Stimulated activated CD4-positive, alpha-beta T cell treated with anti-CD3 and anti-CD28 coated beads, TNF-alpha, amount 100 ng/mL, for 48 hours (primary cell): ENCODE measurements at places on chromosomes 4 and X.

GRCh38 chrX:39551762-39552161 lies 546.0 kb downstream of the BCOR start:
- DNase-seq, result no peak

DNA sequence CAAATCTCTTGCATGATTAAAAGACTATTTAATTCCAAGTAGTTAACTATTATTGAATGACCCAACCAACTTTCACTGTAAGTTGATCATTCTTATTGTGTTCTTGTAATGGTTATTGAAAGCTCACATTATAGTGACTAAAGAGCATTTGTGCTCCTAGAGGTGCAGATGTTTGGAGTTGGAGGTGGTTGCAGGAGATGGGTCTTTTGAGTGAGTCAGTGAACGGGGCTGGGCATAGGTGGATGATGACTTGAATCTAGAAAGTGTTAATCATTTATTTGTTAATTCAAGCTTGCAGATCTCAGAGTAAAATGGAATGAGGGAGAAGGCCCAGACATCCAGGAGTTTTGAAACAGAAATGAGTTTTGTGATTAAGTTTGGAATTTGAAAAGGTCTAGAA lies 13.7 kb downstream of the NWD2 start:
- DNase-seq, result no peak

- DNase-seq, result no peak
These were observed 34.4 kb upstream of the ARHGEF6 start for GRCh38 chrX:136814847-136815750.

GRCh38 chrX:118652717-118653116 lies 74.7 kb upstream of the IL13RA1 start:
- DNase-seq, result no peak

DNA sequence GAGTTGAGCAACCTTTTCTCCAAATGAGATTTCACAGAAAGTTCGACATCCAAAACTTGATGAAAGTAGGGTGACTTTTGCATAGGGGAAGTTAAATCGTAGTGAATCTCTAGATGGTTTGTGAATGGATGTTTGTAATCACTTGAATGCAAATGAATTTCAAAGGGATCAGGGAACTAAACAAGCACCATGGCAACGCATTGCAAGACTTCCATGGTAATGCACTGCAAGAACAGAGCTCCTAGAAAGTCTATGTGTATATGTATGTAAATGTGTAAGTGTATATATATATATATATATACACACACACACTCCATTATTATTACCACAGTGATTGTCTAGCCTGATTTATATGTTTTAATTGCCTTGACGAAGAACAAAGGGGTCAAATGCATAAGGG lies 27.3 kb downstream of the INTS6L start:
- DNase-seq, result no peak

- DNase-seq, result no peak
These were observed 52.8 kb upstream of the STK26 start for GRCh38 chrX:131970347-131970746.

GRCh38 chr4:7147261-7147660 lies 45.1 kb upstream of the SORCS2 start:
- no peak for DNase-seq

GRCh38 chr4:116668190-116668589 lies 417.2 kb downstream of the TRAM1L1 start:
- DNase-seq, result no peak

DNA sequence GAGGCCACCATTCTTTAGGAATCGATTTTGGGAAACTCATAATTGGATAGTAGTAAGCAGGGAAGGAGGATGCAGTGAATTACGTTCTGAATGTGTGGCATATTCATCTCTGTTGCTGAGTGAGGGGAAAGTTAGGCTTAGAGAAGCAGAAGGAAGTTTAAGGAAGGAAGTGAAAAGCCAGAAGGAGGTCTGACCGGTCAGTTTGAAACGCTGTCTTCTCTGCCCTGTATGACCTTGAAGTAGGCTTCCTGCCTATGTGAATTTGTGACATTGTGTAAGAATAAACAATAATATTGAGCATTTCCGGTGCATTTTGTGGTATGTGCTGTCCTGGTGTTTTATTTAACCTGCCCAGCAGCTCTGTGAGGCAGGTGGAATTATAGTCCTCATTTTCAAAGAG lies 67.3 kb downstream of the PDLIM5 start:
- DNase-seq, result no peak

DNA sequence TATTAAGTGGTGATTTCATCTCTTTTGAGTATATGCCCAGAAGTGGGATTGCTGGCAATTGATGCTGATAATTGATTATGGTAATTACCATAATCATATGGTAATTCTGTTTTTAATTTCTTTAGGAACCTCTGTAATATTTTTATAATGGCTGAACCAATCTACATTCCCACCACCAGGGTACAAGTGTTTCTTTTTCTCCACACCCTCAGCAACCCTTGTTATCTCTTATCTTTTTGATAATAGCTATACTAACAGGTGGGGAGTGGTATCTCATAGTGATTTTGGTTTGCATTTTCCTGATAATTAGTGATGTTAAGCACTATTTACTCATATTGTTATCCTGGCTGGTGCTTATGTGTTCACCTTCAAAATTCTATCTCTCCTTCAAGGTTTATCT lies 212.6 kb downstream of the FMR1NB start:
- no peak for DNase-seq

- no peak for DNase-seq
These were observed 35.1 kb downstream of the GEMIN8 start for GRCh38 chrX:13994536-13995080.

GRCh38 chr4:1720163-1720983 lies 750 bp downstream of the TMEM129 start:
- no peak for DNase-seq

DNA sequence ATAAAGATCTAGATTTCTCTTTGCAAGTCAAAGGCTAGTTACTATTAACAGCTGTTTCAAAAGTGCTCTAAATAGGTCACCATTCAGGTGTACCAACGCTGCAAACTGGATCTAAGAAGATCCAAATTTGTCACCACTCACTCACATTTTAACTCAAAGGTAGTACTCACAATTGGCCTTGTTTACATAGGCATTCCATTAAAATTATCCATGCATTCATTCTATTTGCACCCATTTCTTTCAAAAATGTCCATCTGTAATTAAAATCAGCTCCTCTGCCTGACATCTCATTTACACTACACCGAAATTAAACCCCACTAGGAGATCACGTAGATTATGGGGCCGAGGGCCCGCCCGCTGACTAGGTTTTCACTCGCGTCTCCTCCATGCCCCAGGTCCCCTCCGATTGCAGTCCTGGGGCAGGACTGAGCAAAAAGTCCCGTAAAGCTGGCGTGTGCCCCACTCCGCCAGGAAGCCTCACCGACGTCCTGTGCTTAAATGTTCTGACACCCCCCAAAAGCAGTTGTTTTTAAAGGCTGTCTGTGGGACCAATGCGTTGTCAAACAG lies 1.3 kb upstream of the ING2 start:
- peak; percentile 15 for DNase-seq

- DNase-seq, result no peak
These were observed 94.1 kb downstream of the SLC16A2 start for GRCh38 chrX:74515356-74515755.

DNA sequence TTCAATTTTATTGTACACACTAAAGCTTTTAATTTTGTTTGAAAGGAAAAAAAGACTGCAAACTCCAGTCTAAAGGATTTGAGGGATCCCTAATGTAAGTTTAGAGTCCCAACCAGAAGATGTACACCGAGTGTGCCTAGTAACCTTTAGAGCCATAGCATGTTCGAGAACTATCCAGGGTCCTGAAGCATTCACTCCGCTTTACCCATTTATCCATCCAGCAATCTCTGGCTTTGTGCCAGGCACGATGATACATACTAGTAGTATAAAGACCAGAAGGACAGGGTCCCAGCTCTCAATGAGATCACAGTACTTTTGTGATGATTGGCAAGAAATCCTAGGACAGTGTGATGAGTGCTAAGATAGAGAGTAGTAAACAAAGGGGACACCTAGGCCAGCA lies 168.7 kb downstream of the STK32B start:
- no peak for DNase-seq

GRCh38 chrX:44871114-44871645 lies 1.8 kb upstream of the KDM6A start:
- no peak for DNase-seq

- DNase-seq, result no peak
These were observed 137.8 kb upstream of the IL1RAPL2 start for GRCh38 chrX:104428231-104428630.

DNA sequence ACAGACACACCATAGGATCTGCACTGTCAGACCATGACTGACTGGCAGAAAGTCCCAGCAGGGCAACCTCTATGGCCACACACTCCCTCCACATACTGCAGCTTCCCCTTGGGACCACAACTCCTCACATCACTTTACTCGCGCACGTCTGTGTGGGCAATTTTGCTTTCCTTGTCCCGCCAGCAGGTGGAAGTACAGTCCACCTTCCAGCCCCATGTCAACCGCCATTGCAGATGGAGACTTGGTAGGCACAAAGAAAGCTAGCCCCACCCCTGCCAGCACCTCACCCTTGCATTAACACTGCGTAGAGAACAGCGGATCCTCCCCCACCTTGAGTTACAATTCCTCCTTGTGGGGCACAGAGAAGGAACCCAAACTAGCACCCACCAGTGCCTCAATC lies 74.4 kb upstream of the NAP1L2 start:
- no peak for DNase-seq

GRCh38 chr4:150986085-150986484 lies 29.0 kb downstream of the LRBA start:
- peak; percentile 24 for DNase-seq

GRCh38 chr4:133624744-133625143 lies 475.6 kb downstream of the PCDH10 start:
- DNase-seq, result no peak

DNA sequence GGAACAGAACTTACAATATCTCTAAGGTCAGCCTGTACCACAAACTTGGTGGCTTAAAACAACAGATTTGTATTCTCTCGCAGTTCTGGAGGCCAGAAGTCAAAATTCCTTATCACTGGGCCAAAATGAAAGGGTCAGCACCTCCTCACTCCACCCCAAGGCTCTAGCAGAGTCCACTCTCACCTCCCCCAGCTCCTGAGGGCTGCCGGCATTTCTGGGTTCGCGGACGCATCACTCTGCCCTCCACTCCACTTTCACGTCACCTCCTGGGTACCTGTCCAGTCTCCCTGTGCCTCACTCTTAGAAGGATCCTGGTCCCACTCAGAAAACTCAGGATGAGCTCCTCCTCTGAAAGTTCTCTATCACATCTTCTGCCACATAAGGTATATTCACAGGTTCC lies 34.6 kb downstream of the JAKMIP1 start:
- no peak for DNase-seq

DNA sequence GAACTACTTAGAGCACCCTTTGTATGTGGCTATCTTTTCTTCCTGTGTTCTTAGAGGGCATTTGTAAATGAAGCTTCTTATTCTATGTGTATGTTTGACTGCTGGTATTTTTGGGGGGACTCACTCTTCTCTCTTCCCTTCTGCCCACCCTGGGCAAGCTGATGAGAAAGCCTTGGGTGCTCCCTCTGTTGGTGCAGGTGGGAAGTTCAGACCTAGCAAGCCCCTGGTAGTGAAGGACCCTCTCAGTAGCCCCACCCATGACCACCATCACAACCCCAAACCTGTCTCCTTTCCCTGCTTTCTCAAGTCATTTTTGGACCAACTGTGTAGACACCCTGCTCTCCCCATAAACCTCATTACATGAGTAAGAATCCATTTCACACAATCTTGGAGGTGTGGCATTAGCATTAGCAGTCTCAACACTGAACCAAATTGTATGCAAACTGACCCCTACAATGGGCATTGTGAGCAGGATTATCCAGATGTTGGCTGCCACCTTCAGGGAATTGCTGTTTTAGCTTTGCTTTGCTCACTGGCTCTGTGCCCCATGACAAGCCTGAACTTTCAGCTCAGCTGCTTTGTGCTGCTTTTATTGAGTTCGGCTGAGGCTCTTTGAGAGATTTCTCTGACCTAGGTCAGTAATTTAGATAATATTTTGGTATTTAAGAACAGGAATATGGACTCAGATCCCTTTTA lies 27.9 kb downstream of the TRIM61 start:
- no peak for DNase-seq

GRCh38 chr4:40962551-40963180 lies 212.9 kb downstream of the NSUN7 start:
- no peak for DNase-seq

- no peak for DNase-seq
These were observed 24.2 kb upstream of the FAM9C start for GRCh38 chrX:13068651-13069050.

GRCh38 chrX:18194688-18195087 lies 26.0 kb downstream of the BEND2 start:
- no peak for DNase-seq

GRCh38 chr4:1927675-1928074 lies 56.5 kb downstream of the NSD2 start:
- no peak for DNase-seq

DNA sequence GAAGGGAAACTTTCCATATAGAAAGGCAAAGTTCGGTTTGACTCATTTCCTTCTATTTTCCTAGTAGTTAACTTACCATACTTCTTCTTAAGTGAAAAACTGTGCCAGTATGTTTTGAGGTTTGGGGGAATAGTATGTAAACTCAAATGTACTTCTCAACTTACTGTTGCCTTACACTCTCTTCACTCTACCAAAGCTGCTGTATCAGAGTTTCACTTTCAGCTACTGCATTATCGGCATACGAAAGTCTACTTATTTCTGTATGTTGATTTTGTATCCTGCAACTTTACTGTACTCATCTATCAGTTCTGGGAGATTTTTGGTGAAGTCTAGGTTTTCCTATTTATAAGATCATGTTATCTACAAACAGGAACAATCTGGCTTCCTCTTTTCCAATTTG lies 932.7 kb downstream of the FAT4 start:
- DNase-seq, result no peak

- no peak for DNase-seq
These were observed at the start of gene CLIC2 for GRCh38 chrX:155334486-155335336. TSS of gene CLIC2 (minus strand) at chrX:155334614. CDS start at chrX:155334427, 187 bp downstream.

DNA sequence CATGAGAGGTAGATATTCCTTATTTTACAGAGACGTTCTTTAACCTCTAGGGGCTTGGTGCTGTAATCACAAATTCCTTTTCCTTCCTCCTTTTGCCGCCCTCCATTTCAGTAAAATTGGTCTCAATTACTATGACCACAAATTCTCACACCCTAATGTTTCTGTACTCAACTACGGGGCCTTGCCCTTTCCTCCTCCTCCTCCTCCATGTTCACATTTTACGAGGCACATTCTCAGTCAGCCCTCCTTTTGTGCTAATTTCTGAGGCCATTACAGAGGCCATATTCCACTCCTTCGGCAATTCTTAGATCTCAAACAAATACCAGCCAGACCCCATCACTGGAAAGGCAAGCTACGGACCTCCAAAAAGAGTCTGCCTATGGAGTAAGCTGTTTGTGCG lies 92.1 kb downstream of the SH3KBP1 start:
- no peak for DNase-seq

DNA sequence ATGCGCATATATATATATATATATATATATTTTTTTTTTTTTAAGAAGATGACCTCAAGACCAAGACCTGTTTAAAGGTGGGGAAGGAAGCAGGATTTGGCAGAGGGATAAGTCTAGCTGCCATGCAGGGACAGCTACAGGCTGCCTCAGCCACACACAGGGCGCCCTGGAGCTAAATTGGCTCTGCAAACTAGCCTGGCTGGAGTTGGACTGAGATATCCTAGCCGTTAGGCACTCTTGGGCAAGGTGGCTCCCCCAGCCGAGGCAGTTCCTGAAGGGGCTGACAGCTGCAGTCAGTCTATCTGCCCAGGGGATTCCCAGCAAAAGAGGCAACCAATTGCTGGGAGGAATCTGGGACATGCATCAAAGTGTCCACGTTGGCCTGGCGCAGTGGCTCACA lies 21.9 kb downstream of the TRIML1 start:
- no peak for DNase-seq

- DNase-seq, result no peak
These were observed 104.1 kb downstream of the ZNF518B start for GRCh38 chr4:10353110-10353509.
